WERI-Rb-1 (cell line): ENCODE measurements at places on chromosomes 7 and 10.

DNA sequence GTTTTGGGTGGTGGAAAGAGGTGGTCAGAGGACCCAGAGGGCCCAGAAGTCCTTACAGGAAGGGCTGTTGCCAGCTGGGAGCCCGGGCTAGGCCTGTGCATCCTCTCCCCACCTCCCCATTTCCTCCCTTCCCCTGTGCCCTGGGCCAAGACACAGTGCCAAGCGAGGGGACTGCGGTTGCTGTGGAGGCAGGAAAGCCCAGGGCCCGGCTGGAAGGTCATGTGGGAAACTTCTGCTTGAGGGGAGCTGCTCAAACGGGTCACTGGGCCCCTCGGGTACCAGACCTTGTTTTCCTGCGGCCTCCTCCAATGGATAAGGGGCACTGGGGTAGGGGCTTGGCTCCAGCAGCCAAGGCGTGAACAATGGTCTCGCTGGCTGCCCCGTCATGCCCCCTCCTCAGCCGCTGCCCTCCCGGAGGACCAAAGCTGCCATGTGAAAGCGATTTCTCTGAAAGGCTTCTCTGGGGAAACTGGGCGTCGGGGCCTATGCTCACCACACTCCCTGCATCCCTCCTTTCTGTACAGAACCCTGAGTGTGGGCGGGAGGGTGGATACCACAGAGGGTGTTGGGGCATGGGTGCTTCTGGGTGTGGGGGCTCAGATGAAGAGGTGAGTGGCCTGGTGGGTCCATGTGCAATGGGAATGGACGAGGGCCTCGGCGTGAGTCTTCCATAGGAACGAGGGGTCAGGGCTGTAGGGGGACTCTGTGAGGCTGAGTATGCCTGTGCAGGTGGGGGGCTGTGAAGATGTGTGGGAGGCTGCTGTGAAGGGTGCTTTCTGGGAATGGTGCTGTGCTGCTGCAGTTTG, 135.3 kb downstream of the PTPN20 start:
- no peak for DNase-seq

GRCh38 chr7:36951257-36951697, 227.0 kb upstream of the AOAH start:
- no peak for DNase-seq

- peak; percentile 13 for DNase-seq
Observed at GRCh38 chr10:123007558-123008354, 839 bp downstream of the IKZF5 start.

GRCh38 chr7:55966851-55967250, 2.5 kb downstream of the NIPSNAP2 start:
- peak; percentile 24 for DNase-seq

GRCh38 chr10:26647602-26648244, 49.8 kb upstream of the PDSS1 start:
- DNase-seq, result no peak

DNA sequence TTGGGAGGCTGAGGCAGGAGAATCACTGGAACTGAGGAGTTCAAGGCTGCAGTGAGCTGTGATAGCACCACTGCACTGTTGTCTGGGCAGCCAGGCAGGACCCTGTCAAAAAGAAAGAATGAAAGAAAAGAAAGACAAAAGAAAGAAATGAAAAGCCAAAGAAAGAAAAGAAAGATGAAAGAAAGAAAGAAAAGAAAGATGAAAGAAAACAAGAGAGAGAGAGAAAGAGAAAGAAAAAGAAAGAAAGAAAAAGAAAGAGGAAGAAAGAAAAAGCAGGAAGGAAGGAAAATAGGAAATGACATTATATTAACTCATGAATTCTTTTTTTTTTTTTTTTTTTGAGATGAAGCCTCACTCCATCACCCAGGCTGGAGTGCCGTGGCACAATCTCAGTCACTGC, 32.4 kb upstream of the SPDYE3 start:
- no peak for DNase-seq

GRCh38 chr7:77399816-77400215, 16.3 kb downstream of the GSAP start:
- DNase-seq, result no peak

GRCh38 chr7:30564243-30564892, 30.3 kb upstream of the GARS1 start:
- peak; percentile 81 for DNase-seq

GRCh38 chr7:76073335-76073990, 25.6 kb downstream of the MDH2 start:
- no peak for DNase-seq

- no peak for DNase-seq
Observed at GRCh38 chr7:84195295-84196060, 889 bp upstream of the SEMA3A start.

GRCh38 chr10:104255311-104255981, 754 bp downstream of the GSTO1 start:
- no peak for DNase-seq

- DNase-seq, result no peak
Observed at GRCh38 chr7:114243646-114244045, 171.0 kb upstream of the FOXP2 start.

DNA sequence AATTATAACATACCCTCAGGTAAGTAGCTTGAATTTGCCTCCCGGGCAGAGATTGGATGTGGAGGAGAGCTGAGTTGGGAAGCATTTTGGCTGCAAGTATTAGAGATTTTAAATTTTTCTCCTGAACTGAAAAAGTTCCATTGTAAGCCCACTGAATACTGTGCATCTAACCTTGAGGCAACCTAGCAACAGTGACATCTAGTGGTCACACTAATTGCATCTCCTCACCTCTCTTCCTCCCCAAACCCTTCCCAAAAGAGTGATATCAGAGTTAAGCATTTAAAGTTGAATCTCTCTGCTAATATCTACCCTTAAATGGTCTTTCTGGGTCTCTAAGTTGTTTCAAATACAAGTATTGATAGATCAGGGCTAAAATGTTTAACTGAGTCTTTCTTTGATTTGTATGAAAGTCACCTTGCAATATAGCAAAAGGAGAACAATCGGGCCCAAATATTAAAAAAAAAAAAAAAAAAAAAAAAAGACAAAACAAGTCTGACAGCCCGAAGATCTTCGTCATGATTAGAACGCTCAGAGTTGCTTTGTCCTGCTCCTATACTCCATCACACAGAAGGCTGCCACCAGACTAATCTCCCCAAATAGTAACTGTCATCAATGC, 40.4 kb upstream of the DLX5 start:
- peak; percentile 31 for DNase-seq

DNA sequence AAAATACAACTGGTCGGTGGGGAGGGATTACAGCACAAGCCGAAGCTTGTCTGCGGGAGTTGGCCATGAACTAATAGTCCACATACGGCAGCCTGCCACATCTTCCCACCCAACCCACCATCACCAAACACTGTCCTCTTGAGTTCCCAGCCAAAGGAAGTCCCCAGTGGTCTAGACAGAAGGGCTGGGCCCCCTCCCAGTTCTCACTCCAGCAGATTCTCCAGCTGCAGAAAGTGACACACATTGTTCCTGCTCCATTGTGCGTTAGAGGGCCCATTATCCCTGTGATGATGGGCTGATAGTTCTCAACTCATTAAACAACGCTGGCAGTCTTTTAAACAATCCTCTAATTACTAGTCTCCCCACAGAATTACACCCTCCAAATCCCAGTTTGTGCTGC, 148.0 kb downstream of the FGFR2 start:
- no peak for DNase-seq

DNA sequence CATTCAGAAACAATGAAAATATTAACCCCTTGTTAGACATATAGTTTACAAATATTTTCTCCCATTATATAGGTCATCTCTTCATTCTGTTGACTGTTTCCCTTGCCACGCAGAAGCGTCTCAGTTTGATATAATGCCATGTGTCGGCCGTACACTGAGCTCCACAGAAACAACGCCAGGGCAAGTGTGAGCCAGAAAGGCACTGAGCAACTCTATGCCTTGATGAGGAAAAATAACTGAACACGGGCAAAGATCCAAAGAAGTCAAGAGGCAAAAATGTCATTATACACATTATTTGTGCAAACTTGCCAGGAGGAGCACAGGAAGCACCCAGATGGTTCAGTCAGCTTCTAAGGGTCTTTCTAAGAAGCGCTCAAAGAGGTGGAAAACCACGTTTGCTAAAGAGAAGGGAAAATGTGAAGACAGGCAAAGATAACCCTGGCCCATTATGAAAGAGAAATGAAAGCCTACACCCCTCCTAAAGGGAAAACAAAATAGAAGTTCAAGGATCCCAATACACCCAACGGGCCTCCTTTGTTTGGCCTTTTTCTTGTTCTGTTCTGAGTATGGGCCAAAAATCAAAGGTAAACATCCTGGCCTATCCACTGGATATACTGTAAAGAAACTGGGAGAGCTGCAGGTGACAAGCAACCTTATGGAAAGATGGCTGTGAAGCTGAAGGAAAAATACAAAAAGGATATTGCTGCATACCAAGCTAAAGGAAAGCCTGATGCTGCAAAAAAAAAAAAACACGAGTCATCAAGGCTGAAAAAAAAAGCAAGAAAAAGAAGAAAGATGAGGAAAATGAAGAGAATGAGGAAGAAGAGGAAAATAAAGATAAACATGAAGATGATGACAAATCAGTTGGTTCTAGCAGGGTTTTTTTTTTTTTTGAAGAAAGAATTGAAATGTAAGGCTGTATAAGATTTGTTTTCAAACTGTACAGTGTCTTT, 15.5 kb downstream of the ARHGAP12 start:
- no peak for DNase-seq

- no peak for DNase-seq
Observed at GRCh38 chr7:75928568-75928914, 13.6 kb downstream of the POR start.

GRCh38 chr10:132361581-132362101, 29.6 kb downstream of the LRRC27 start:
- DNase-seq, result no peak
